ENCODE measurements at places on chromosomes 2 and 18.

- no peak for DNase-seq
Measured at GRCh38 chr2:136358576-136358975, 240.6 kb upstream of the CXCR4 start.

- no peak for DNase-seq
Measured at GRCh38 chr2:132911726-132912724, 242.0 kb upstream of the LYPD1 start.

GRCh38 chr2:30645081-30645744, 162.0 kb downstream of the CAPN13 start:
- no peak for DNase-seq

DNA sequence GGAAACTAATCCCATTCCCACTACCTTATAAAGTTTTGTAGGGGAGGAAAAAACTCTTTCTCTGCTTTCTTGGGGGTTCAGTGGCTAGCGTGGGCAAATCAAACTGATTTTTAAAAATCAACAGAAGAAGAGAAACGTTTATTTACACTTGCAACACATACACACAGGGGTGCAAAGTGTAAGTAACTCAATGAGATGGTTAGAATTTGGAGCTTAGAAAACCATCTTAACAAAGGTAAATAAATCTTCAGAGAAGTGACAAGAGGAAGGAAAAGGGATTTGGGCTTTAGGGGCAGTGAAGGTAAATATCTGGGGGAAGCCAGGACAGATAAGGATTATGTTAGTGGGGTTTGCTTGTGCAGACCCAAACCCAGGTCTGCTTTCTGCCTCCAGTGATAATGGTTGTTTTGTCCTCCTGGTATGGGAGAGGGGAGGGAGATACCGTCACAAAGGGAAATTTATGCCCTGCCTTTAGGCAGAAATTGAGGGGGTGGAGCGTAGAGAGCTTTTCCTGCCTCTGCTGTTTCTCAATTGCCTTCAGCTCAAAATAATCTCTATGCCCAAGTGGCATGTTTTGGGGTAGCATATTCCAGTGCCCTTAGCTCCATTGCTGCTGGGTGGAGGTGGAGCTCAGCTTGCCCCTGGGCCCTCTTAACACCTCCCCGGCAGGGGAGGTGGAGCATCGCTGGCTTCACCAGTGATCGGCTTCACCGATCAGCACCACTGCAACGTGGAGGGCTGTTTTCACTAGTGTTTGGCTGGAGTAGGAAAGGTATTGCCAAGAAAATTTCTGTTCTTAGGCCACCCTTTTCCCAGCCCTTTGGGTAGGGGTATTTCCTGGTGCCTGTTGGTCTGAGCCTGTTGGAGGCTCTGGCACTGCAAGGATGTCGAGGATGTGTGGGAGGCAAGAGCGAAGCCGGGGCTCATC, 92.2 kb downstream of the TEX51 start:
- DNase-seq: no peak

GRCh38 chr18:26547646-26548414, 523 bp downstream of the KCTD1 start:
- DNase-seq: peak; percentile 72

DNA sequence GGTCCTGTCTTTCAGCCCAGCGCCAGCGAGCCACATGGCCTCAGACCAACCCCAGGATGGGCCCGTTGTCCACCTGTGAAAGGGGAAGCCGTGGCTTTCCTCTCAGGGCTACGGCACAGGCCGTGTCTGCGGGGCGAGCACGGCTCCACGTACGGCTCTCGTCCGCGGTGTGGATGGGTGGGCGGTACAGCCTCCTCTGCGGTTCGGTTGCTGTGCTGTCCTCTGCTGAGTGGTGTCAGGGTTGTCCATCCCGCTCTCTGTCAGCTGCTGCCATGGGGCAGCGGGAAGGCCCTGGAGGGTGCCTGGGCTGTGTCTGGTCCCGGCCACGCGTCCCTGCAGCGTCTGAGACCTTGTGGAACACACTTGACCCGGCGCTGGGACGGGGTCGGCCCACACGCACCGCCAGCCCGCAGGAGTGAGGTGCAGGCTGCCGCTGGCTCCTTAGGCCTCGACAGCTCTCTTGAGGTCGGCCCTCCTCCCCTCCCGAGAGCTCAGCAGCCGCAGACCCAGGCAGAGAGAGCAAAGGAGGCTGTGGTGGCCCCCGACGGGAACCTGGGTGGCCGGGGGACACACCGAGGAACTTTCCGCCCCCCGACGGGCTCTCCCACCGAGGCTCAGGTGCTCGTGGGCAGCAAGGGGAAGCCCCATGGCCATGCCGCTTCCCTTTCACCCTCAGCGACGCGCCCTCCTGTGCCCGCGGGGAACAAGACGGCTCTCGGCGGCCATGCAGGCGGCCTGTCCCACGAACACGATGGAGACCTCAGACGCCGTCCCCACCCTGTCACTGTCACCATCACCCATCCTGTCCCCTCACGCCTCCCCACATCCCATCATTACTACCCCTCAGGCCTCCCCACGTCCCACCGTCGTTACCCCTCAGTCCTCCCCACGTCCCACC, 128.7 kb downstream of the NFATC1 start:
- no peak for DNase-seq

- DNase-seq: no peak
Measured at GRCh38 chr2:187174582-187174981, 273.5 kb downstream of the CALCRL start.

- DNase-seq: no peak
Measured at GRCh38 chr18:9827211-9827792, 58.5 kb upstream of the TXNDC2 start.

DNA sequence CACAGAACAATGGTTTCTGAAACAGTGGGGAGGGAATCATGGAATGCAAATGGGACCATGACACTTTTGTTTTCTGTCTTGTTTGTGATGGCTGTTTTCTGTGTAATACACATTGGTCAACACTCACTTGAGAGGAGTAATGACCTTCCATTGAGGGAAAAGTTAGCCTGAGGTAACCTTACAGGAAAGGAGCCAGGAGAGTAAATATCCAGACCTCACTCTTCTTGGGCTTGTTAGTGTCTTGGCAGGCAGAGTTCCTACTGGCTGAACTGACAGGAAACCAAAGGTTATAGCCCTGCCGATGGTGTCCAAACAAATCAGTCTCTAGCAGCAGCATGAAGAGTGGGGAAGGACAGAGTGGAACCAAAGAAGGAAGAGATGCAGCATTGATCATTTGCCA, 17.2 kb upstream of the RPRM start:
- no peak for DNase-seq

- DNase-seq: no peak
Measured at GRCh38 chr2:127463155-127463991, 45.1 kb downstream of the PROC start.

GRCh38 chr2:121489284-121489683, 41.4 kb upstream of the RNU4ATAC start:
- no peak for DNase-seq

- no peak for DNase-seq
Measured at GRCh38 chr2:161172901-161173540, 12.8 kb downstream of the TANK start.

DNA sequence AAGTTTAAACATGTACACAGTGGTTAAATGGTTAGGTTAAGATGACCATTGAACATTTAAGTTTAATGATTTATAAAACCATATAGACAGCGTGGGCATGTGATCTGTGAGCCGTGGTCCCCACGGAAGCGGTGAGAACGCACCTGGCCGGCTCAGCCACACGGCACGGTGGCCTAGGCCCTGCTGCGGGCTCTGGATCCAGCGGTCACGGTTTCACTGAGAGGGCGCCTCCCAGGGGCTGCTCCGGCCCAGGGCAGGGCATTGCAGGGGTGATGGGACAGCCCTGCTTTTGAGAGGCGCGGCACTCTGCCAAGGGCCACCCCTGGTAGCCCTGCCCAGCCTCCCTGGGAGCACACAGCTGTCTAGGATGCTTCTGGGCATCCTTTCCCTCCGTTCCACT, 124.9 kb downstream of the RGPD3 start:
- DNase-seq: no peak

GRCh38 chr18:55509631-55510324, 78.2 kb downstream of the TCF4 start:
- no peak for DNase-seq
